ENCODE measurements at places on chromosomes 13 and 19.

DNA sequence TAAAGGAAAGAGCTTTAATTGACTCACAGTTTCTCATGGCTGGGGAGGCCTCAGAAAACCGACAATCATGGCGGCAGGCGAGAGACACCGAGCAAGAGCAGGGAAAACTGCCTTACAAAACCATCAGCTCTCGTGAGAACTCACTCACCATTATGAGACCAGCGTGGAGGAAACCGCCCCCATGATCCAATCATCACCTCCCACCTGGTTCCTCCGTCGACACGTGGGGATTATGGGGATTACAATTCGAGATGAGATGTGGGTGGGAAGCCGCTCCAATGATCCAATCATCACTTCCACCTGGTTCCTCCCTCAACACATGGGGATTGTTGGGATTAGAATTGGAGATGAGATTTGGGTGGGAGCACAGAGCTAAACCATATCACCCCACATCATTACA, 293.9 kb downstream of the ABCC4 start:
- DNase-seq = no peak

GRCh38 chr19:17679526-17680229, 8.5 kb downstream of the UNC13A start:
- DNase-seq = no peak

GRCh38 chr19:43678512-43679261, 8.7 kb upstream of the PLAUR start:
- DNase-seq = no peak

DNA sequence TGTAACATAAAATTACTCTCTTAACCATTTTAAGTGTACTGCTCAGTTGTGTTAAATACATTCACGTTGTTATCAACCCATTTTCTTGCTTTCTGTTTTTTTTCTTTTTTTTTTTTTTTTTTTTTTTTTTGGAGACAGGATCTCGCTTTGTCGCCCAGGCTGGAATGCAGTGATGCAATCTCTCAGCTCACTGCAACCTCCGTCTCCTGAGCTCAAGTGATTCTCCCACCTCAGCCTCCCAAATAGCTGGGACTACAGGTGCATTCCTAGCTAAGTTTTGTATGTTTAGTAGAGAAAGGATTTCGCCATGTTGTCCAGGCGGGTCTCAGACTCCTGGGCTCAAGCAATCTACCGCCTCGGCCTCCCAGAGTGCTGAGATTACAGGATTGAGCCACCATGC, 42.5 kb upstream of the C13orf42 start:
- DNase-seq = no peak

GRCh38 chr13:71320452-71320851, 546.6 kb downstream of the DACH1 start:
- no peak for DNase-seq
